ENCODE measurements at places on chromosomes 12 and 14.

DNA sequence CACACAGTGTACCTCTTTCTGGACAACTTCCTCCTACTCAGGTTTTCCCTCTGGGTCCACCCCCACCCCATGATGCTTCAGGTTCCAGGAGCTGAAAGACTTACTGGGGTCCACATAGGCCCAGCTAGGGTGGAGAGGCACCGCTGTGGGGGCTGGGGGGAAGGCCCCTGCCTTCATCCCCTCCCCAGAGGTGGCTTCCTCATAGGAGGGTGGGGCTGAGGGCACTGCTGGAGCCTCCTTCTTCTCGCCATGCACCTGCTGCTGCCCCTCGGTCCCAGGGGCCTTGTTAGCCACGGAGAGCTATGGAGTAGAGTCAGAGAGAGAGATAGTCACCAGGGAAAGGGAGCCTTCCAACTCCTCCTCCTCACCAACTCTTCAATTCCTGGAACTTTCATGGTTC is 2.7 kb downstream of the FAIM2 start:
- no peak for DNase-seq

- DNase-seq, result no peak
Observed at GRCh38 chr12:32505067-32505945, 105.9 kb downstream of the FGD4 start.

DNA sequence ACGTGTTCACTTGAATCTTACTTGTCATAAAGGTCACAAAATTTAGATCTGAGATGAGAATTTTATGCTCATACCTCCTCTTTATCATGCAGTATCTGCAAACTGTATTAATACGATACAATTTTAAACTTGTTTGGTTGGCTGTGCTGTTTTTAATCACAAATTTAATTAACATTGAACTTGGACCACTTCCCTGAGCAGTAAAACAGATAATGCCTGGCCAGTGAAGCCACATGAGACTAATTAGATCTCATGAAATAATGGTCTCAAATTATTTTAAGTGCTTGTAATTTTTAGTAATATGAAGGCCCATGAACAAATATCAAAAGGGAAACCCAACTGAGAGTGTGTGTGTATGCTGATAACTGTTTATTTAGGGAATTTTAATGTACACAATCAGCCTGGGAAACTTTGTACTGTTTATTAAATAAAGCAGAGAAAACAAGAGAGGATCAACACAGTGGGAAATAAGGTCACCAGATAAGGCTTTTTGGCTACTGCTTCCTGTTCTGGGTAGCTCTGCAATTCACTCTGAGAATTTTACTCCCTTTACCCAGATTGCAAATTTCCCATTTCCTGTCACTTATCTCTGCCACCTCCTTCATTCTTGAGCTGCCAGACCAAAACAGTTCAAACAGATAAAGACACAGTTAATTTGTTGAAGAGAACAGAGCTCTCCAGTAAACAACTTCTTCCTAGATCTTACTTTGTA is 61.6 kb upstream of the GNPNAT1 start:
- no peak for DNase-seq

DNA sequence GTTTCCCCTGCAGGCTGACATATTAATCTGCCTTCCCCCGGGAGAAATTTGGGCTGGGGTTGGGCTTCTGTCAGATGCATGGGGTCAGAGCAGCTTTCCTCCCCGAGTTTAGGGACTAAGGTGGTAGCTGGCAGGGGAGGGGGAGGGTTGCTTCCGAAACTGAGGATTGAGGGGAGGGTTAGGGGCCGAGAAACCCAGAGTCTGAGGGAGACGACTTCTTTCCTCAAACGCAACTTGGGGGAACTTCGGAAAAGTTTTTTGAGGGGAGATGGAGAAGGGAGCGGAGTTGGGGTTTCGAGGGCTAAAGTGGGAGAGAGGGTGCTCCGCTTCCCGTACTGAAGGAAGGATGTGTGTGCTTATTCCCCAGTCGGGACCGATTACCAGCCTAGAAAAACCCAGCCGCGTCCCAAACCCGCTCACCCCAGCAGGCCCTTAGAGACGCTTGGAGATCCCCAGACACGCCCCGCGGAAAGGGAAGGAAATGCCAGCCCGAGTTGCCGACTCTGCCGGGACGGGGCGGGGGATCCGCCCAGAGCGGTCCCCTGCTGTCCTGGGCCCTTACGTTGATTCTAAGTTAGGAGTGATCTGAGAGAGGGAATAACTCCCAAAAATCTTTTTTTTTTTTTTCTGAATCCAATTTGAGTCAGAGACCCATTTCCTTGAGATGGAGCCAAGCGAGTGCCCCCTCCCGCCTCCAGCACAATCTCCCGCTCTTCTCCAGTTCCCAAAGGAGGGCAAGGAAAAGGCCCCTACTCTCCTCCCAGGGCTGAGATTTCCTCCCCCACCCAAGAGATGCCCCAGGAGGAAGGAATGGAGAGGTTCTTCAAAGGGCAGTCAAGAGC is 61.9 kb downstream of the SMUG1 start:
- DNase-seq, result no peak

DNA sequence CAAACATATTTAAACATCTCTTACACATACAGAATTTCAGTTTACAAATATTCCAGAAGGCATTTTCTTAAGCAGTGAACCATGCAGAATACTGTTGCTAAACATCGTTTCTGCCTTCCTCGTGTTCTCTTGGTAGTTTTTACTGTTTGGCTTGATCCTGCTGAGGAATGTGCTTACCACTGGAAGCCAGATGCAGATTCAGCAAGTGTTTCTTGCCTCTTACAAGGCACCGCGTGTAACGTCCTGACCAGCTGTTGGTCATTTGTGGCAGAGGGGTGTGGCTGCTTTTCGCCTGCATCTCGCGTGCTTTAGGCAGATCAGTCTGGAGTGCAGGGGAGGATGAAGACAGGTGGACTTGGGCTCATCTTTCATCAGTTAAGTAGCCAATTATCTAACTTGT is 12.4 kb downstream of the EIF2B1 start:
- DNase-seq, result no peak

GRCh38 chr12:11545484-11546330 is 103.8 kb upstream of the ETV6 start:
- DNase-seq, result no peak

DNA sequence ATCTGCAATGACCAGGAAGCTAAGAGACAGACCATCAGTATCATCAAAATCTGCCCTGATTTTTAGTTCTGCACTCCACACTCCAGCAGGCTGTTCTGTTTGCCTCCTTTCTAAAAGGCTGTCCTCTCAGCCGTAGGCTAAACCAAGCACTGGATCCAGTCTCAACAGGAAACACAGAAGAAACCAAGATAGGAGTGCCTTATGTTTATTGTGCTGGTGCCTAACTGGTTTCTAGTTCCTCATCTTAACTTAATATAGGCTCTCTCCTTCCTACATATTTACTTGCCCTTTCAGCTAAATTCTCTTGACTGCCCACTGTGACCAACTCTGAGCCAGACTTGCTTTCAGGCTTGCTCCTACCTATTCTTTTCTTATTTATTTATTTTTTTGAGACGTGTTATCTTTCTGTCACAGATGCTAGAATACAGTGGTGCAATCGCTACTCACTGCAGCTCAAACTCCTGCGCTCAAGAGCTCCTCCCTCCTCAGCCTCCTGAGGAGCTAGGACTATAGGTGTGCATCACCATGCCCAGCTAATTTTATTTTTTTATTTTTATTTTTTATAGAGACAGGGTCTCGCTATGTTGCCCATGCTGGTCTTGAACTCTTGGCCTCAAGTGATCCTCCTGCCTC is 30.8 kb downstream of the GALNT4 start:
- DNase-seq, result no peak

GRCh38 chr12:30514666-30515065 is 181.0 kb downstream of the IPO8 start:
- no peak for DNase-seq

GRCh38 chr12:4160314-4161040 is 113.1 kb upstream of the CCND2 start:
- DNase-seq, result no peak

All from stimulated activated CD8-positive, alpha-beta memory T cell treated with anti-CD3 and anti-CD28 coated beads, Interleukin-7, amount 100 ng/mL, for 24 hours (primary cell).